Inflammatory macrophage treated with lipopolysaccharide for 4 hours (primary cell): ENCODE measurements at places on chromosomes 13 and 19.

DNA sequence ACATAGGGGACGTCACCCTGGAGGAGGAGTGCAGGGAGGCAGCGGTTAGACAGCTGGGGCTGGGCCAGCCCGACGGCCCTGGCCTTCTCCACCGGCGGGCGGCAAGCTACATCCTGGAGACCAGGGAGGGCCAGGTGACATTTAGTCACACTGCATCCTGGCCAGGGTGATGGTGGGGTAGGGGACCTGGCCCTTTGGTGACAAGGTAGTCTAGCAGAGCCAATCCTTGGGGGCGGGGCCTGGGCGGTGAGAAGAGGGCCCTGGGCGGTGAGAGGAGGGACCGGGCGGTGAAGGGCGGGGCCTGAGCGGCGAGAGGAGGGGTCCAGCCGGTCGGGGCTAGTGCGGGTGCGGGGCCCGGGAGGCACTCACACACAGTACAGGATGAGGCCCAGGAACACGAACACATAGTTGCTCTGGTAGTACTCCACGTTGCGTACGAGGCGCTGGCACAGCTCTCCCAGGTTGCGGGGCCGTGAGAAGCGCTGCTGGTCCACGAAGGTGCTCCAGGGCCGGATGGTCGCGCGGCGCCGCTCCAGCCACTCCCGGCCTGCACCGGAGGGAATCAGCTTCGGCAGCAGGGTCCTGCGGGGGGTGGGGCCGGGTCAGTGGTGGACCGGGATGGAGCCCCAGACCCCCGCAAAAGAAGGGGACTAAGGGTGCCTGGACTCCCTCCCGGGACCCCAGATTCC is 610 bp downstream of the RABAC1 start:
- peak; percentile 74 for DNase-seq

DNA sequence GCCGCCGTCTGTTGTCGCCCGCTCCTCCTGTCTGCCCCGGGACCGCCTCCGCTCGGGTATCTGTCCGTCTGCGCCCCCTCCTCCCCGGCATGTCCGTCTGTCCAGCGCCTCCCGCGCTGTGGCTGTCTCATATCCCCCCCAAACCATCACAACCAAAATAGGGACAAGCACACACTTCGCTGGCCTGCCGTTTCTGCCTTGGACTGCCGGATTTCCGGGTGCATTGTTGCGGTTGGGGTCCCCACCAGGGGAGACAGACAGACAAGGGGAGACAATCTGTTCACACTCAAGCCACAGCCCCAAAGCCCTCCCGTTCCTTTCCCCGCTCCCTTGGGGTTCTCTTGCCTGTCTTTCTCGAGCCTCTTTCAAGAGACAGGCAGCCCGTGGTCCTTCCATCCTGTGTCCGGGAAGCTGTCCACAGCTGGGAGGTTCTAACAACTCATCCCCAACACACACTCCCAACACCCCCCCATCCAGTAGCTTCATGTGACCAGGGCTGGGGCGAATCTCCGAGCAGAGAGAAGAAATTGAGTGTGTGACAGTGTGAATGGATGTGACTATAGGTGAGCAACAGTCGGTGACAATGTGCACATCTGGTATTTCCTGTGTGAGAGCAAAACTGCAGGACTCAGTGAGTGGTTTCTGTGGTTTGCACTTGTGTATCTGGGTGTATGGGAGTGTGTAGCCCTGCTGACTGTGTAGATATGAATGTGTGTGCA is 16.5 kb upstream of the FOSB start:
- DNase-seq: no peak

DNA sequence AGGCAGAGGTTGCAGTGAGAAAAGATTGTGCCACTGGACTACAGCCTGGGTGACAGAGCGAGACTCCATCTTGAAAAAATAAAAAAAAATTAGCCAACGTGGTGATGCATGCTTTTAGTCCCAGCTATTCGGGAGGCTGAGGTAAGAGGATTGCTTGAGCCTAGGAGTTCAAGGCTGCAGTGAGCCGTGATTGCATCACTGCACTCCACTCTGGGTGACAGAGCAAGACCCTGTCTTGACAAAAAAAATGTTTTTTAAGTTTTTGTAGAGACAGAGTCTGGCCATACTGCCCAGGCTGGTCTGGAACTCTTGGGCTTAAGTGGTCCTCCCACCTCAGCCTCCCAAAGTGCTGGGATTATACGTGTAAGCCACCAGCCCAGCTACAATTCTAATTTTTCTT is 22.4 kb upstream of the LSM14A start:
- DNase-seq: no peak

- DNase-seq: no peak
Measured at GRCh38 chr13:91054902-91055301, 292.6 kb upstream of the MIR17HG start.

- no peak for DNase-seq
Measured at GRCh38 chr19:2634960-2635359, 67.5 kb downstream of the GNG7 start.

DNA sequence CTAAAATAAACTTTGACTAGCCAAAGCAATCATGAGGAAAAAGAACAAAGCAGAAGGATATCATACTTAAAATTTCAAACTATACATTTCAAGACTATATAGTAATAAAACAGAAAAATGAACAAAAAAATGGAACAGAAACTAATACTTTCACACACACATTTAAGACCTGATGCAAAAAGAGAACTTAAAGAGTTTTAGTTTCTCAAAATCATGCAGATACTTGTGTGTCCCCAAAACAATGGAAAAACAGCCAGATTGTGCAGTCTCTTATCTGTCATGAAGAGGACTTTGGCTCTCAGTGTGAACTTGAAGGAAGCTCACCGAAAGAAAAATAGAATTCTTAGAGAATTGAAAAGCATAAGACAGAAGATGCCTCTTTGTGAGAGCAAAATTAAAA is 16.1 kb downstream of the ZNF506 start:
- no peak for DNase-seq

GRCh38 chr13:31908696-31909411 is 122.7 kb upstream of the FRY start:
- peak; percentile 88 for DNase-seq

DNA sequence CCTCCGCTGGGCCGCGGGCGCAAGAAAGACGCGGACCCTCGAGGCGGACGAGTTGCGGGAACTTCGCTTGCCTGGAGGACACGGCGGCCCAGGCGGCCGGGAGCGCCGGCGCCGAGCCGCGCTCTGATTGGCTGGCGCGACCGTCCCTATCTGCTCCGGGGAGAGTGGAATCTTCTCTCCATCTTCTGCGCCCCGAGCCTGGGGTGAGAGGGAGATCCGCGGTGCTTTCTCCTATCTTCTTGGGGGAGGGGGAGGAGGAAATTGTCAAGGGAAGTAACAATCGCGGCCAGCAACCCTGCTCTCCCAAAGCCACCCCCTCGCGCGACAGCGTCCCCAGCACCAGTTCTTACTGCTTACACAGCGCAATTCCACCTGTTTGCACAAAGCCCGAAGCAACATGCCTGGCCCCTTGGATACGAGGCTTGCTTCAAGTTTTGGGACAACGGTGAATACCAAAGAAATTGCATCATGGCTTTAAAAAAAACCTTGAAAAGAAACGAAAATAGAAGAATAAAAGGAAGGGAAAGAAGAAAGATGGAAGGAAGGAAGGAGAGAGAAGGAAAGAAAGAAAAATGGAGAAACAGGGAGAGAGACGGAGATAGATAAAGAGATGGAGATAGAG is 4.8 kb downstream of the SOX21 start:
- no peak for DNase-seq

GRCh38 chr19:55344444-55344843 is 4.8 kb downstream of the KMT5C start:
- DNase-seq: no peak

DNA sequence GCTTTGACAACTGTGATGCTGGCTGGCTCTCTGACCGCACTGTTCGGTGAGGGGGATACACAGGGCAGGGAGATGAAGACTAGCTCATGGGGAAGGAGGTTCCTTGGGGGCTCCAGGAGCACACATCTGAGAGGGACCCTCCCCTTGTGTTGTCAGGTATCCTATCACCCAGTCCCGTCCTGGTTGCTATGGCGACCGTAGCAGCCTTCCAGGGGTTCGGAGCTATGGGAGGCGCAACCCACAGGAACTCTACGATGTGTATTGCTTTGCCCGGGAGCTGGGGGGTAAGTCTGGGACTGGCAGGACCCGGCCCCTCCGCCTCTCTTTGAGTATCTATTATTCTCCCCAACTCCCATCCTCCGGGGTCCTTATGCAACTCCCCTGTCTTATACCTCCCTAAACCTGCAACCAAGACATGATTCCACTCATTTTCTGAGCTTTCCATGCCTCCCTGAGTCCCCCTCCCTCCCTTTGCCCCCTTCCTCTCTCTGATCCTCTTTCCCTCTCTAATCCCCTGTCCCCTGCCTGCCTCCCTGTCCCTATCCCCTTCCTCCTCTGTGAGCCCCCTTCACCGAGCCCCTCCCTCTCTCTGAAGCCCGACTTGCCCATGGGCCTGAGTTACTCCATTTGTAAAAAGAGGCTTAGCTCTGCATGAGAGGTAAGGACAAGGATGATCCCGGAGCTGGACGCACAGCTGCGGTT is 12.5 kb downstream of the NCAN start:
- no peak for DNase-seq

- no peak for DNase-seq
Measured at GRCh38 chr13:113628291-113629270, 29.4 kb downstream of the ATP4B start.

GRCh38 chr19:17333611-17334413 is 843 bp downstream of the ANO8 start:
- peak; percentile 77 for DNase-seq

GRCh38 chr13:60647547-60647946 is 250.5 kb downstream of the TDRD3 start:
- DNase-seq: no peak

DNA sequence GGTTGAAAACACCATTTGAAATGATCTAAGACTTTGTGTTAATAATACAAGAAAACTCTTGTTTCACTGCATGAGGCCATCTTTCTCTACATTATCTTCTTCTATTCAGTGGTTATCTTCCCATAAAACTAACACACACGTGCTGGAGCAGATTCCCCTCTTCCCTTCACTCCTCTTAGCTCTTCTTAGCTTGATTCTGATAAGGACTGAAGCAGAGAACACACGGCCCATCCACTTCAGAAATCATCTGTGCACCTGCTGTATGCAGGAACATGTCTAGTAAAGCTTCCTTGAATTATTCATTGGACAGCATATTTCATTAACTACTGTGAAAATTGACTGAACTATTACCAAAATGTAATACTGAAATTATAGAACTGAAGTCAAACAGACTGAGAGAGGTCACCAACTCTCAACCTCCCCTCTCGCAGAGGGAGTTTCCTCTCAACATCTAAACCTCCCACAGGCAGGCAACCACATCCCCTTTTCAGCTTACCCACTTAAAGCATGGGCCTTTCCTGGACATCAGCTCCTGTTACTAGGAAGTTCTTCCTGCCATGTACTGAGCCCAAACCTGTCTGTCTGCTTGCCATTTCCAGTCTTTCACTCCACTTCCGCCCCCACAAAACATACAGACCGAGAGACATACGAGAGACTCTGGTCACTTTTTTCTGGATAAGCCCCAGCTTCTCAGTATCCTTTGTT is 113.9 kb downstream of the CRYL1 start:
- peak; percentile 83 for DNase-seq

GRCh38 chr19:42196011-42197001 is 21.2 kb downstream of the DEDD2 start:
- DNase-seq: no peak

- no peak for DNase-seq
Measured at GRCh38 chr13:98977568-98978265, at the start of gene DOCK9. TSS of gene DOCK9 (minus strand) at chr13:98978064. CDS start at chr13:98977909, 155 bp downstream.

DNA sequence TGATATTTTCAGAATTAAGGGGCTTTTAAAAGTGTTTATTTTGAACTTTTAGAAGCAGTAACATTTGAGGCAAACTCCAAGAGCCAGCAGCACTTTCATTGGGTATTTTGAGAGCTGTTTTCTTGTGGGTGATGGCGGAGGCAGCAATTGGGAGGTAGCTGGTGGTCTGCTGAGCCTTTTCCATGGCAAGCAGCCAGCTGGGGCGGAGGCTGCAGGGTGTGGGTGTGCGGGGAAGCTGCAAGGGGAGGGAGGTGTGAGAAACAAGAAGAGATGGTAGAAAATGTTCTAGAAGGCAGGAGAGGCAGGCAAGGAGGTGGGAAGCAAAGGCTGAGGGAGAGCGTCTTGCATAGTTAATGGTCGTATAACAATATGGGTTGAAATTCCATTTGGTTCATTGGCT is 223.4 kb upstream of the HTR2A start:
- no peak for DNase-seq

- no peak for DNase-seq
Measured at GRCh38 chr13:85503797-85504196, 295.4 kb downstream of the SLITRK6 start.

- DNase-seq: no peak
Measured at GRCh38 chr19:2797280-2797679, 12.0 kb downstream of the THOP1 start.

- peak; percentile 85 for DNase-seq
Measured at GRCh38 chr13:41651413-41652058, 194.2 kb downstream of the RGCC start.

- peak; percentile 0 for DNase-seq
Measured at GRCh38 chr13:104869501-104869900, 1666.0 kb downstream of the EFNB2 start.

DNA sequence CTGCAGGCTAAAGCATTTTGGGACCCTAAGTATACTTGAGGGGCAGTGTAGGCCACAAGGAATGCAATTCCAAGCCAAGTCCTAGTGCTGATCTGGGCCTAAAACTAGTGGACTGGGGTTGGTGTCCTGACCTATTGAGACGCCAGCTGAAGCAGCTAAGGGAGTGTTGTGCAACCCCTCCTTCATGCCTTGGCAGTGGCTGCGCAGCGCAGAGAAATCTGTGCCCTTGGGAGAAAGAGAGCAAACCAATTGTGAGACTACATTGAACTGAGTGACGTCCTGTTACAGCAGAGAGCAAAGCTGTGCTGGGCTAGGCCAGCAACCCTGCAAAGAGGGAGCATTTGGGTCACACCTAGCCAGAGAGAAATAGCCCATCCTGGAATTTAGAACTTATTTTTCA is 2715.0 kb upstream of the PCDH20 start:
- DNase-seq: no peak

- no peak for DNase-seq
Measured at GRCh38 chr13:101917475-101917810, 465.0 kb downstream of the ITGBL1 start.

DNA sequence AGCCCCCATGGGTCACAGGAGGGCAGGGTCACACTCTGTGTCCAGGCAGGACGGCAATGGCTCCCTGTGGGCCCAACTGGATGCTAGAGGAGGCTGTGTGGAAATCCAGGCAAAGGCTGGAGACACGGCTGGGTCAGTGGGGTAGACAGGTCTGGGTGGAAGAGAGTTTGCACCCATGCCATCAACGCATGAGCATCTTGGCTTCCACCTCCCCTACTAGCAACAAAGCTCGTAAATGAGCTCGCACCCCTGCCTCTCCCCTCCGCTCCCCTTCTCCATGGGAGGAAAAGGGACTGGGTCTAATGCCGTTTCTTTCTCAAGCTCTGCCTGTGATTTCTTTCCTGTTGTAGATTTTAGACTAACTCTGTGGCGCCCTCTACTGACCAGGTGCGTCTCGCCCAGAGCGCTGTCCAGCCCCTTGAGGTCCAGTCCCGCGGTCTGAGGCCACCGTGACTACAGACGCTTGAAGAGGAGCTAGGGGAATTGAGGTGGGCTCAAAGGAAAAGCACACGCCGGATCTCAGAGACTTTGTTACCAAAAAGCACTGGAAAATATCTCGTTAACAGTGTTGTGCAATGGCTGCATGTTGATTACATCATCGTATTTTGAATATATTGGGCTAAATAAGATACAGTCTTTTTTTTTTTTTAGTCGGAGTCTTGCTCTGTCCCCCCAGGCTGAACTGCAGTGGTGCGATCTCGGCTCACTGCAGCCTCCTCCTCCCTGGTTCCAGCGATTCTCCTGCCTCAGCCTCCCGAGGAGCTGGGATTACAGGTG is 50.7 kb upstream of the USP29 start:
- DNase-seq: no peak
